ENCODE measurements at places on chromosomes 3 and 15.

DNA sequence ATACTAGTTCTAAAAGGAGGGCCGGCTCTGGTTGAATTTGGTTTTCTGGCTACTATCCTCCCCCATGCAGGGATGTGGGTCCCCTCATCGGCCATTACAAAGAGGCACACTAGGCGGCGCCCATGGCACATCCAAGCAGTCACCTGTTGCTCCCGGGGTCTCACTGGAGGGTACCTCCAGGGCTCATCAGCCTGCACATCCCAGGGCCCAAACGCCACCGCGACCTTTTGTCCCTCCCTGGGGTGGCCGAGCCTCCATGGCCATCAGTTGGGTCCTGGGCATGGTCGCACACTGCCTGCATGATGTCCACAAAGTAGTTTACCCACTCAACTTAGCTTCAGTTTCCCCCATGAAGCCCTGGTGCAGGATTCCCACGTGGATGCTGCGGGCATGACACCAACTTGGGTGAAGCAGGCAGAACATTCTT, 28.3 kb downstream of the IDH3A start:
- peak; percentile 35 for DNase-seq

DNA sequence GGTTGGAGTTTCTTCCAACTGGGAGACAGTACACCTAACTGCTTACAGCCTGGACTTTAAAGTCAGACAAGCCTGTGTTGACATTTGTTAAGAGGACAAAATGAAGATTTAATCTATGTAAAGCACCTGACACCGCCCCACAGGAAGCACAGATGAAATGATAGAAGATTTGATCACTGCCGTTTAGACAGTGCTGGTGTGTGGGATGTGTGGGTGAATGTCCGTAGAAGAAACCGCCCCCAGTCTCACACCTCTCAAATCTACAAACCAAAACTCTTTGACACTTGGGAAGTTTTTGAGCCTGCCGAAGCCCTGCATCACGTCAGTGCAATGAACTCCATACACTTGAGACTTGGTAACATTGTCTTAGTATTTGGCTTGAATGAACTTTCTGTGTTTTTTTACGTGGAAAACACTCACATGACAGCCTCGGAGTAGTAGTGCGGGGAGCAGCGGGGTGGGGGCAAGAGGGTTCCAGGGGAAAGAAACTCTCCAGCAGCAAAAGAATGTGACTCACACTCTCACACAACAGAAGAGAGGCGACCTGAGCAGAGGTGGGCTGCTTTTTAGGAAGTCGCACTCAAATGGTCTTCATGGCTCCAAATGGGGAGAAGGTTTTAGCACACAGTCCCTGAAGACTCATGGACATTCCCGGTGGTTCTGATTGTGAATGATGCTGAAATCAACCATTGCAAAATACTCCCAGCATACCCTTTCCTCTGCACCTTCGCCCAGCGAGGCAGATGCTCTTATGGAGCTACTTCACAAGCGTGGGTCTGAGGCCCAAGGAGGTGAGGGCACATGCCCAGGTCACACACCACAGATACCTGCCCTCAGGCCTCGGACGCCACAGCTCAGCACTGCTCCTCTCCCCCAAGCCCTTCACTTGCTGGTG, 79.2 kb downstream of the SRGAP3 start:
- no peak for DNase-seq

GRCh38 chr15:87973501-87974215, 282.9 kb downstream of the NTRK3 start:
- no peak for DNase-seq

DNA sequence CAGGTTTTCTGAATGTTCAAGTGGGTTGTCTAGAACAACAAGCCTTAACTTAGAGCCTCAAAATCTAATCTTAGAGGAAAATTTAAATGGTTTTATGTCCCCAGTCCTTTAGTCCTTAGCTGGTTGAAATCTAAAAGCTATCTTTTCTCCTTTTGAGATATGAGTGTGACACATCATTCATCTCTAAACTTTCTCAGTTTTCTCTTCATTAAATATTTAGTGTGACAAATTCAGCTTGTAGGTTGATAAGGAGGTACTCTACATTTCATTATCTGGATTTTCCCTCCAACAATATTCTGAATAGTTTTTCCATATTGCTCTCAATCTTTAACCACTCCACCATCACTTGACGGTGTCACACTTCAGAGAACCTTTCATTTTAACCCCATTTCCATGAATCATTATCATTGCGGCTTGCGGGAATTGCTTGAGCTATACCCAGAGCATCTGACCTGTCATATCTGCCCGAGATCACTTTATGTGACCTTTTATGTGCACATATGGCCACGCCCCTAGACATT, 16.1 kb upstream of the ATP8B4 start:
- peak; percentile 62 for DNase-seq

- DNase-seq: no peak
Measured at GRCh38 chr3:81173514-81173913, 587.9 kb downstream of the GBE1 start.

- no peak for DNase-seq
Measured at GRCh38 chr3:8254489-8254888, 247.1 kb upstream of the LMCD1 start.

DNA sequence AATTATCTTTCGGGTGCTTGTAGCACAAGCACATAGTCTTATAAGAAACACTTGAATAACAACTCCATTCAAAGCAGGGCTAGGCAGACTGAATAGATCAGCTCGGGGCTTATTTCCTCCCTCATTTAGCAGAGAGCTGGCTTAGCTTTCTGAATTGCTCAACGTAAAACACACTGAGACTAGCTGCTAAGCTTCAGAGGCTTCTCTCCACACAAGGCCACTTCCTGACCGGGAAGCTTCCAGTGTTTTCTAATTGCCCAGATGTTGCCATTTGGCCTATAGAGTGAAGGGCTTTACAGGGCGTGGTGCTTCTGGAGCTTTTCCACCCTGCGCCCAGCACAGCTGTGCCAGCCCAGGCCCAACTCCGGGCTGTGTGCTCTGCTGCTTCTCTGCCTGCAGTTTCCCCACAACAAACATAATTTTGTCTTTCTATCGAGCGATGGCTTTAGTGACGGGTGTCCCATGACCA, 16.6 kb downstream of the FAM240A start:
- DNase-seq: no peak

GRCh38 chr3:187131981-187132380, 7.3 kb downstream of the RPL39L start:
- DNase-seq: no peak

DNA sequence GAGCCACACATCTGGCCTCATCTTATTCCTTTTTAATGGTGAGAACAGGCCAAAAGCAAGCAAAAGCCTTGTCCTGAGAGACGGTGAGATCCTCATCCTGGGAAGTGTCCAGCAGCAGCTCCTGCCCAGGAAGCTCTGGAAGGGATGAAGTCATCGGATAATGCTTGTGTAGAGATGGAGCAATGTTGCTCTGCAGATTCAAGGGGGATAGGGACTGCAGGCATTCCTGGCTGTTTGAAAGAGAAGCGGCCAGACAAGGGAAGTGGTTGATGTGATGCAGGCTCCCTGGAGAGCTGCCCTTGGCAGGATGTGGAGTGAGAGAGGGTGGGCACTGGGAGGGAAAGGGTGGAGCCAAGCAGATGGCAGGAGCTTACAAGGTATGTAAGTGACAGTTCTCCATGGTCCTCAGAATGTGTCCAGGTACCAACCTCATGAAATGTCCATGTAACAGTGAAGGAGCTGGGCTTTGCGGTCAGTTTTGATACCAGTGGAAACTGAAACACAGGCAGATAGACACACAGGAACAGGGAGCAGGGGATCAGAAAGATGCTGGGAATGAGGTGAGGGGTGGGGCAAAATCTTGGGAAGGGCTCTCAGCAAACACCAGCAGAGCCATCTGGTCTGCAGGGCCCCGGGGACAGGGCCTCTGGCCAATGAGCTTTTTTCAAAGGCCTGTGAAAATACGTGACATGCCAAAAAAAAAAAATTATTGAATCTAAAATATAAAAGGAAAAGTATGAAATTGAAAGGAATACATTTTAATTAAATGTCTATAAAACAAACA, 32.2 kb upstream of the LACTB start:
- no peak for DNase-seq

DNA sequence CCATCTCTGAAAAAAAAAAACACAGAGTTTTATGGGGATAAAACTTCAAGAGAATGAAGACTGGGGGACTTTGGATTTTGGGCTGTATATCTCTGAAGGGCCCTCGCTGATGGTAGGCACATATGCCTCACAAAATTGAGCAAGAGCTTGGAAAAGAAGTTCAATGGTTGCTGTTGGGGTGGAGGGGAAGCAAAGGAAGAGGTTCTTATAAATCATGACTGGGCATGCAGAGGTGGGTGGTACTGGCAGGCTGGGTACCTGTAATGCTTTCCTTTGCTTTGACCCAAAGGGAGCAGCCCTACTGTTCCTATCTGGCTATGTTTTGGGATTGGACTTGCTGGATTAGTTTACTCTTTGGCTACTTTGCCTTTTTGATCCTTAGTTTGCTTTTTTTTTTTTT, 6.0 kb upstream of the RTP1 start:
- DNase-seq: no peak

- no peak for DNase-seq
Measured at GRCh38 chr15:83166830-83167229, 40.8 kb downstream of the HDGFL3 start.

DNA sequence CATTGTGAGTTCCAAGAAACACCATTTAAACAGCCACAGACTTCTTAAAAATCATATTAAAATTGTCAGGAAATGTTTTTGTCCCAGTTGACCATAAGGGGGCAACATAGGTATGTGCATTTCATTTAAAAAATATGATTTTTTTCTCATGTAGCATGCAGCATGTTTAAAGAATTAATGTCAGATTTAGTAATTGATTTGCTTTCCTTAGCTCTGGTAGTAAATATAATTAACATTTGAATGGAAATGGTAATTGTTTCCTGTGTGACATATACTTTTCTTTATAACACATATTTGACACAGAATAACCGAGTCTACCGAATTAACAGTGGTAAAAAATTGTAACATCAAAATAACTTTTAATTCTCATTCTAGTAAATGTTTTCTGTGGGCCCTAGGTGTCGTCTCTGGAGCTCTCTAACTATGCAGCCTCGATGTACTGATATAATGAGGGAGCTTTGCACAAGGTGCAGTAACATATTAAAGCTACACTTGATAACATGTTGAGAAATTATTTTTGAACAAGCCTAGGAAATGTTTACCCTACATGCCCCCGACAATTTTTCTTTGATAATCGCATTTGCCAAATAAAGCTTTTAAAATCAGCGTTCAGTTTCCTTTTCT, 34.9 kb downstream of the NXPE3 start:
- no peak for DNase-seq

- no peak for DNase-seq
Measured at GRCh38 chr3:8895829-8896228, 67.4 kb downstream of the RAD18 start.

DNA sequence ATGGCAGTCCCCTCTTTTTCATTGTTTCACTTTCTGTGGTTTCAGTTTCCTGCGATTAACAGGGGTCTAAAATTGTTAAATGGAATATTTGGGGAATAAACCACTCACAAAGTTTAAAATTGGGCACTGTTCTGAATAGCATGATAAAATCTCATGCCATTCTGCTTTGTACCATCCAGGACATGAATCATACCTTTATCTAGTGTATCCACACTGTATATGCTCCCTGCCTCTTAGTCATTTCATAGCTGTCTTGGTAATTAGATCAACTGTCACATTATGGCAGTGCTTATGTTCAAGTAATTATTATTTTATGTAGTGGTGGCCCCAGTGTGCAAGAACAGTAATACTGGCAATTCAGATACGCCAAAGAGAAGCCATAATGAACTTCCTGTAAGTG, 734.5 kb downstream of the ZPLD1 start:
- DNase-seq: no peak

Measured in activated naive CD8-positive, alpha-beta T cell treated with anti-CD3 and anti-CD28 coated beads for 36 hours (primary cell).